ENCODE measurements at places on chromosomes 12 and 14.

- DNase-seq = no peak
Observed at GRCh38 chr14:93829839-93830481, 41.7 kb upstream of the PRIMA1 start.

DNA sequence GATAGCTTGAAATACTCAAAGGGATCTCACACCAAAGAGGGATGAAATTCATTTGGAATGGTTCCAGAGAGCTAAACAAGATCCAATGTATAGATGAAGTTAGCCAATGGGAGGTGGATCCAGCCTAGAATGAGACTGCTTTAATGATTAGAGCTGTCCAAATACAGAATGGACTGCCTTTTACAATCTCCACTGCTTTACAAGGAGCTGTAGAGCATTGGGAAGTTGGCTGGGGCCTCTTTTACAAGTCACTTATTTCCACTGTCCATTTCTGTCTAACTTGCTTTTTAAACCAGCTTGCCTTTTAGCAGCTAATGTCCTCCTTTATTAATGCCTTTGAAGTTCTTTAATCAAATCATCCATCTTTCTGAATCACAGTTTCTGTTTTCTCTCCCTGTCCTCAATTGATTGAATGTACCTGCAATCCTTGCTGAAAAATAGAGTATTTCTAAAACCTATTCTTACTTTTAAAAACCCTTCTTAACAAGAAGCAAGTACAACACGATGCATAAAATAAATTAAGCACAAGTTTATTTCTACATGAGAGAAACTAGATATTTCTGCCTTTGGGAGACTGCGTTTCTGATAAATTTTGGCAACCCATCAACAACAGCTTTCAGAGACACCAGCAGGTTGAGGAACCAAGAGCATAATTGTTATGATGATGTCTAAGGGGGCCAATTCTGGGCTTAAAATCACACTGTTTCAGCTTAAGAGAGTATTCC lies 3.4 kb upstream of the ATP2A2 start:
- no peak for DNase-seq

GRCh38 chr14:57870686-57871457 lies 5.0 kb upstream of the SLC35F4 start:
- no peak for DNase-seq

DNA sequence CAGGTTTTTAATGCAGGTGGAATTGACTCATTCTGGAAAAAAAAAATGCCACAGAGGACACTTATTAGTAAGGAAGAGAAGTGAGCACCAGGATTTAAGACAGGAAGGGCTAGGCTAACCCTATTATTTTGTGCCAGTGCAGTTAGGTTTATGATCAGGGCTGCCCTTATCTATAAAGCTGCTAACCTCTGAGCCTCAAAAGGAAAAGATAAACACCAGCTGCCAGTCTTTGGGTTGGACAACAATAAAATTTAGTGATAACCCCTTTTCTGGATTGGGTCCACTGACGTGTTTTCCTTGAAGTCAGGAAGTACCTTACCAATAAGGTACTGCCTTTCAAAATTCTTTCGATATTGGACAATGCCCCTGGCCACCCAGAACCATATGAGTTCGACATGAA lies 128.9 kb downstream of the NUBPL start:
- DNase-seq = no peak

- DNase-seq = no peak
Observed at GRCh38 chr14:33768458-33768830, 182.4 kb downstream of the EGLN3 start.

Data from Jurkat, Clone E6-1 (cell line).